ENCODE measurements at places on chromosomes 5 and 9. TPM values are rescaled to one million over a fixed set of nuclear protein-coding genes. Genes with fewer than 3 reads are reported as not detected.

Gene TMEM171
- not detected for total RNA-seq

Gene IL9
- total RNA-seq: not detected

Gene PTPRD
- not detected for total RNA-seq

Gene ADAMTS12
- total RNA-seq: not detected

Gene NIM1K
- total RNA-seq: not detected

Gene GRIN1
- 0.39 TPM for total RNA-seq

Gene SUSD3
- total RNA-seq: 4.5 TPM

Gene TSSK1B
- not detected for total RNA-seq

Gene TEX48
- total RNA-seq: not detected

Gene PLPP7
- not detected for total RNA-seq

Gene DCAF10
- total RNA-seq: 5.2 TPM

Gene DAB2IP
- total RNA-seq: 58.1 TPM

Gene IFNA6
- total RNA-seq: not detected

Gene FCN2
- not detected for total RNA-seq

Gene TXNDC8
- not detected for total RNA-seq

Gene CAMK2A
- total RNA-seq: not detected

Gene F2RL2
- total RNA-seq: 0.34 TPM

Gene PCDHB14
- 0.31 TPM for total RNA-seq

Gene FBLL1
- not detected for total RNA-seq

Gene CCDC69
- 0.33 TPM for total RNA-seq

Gene CATSPER3
- total RNA-seq: not detected

Gene CARTPT
- not detected for total RNA-seq

Gene PRDM9
- total RNA-seq: not detected

Gene TPPP
- 20.7 TPM for total RNA-seq

Gene JADE2
- 50.1 TPM for total RNA-seq

Gene CRB2
- total RNA-seq: 0.78 TPM

Gene AQP3
- 116 TPM for total RNA-seq

Gene ALDH1A1
- 329 TPM for total RNA-seq

Gene BAAT
- 0.57 TPM for total RNA-seq

Gene INSL4
- 0.20 TPM for total RNA-seq

Gene ZBTB26
- total RNA-seq: 2.6 TPM

Gene ZFP2
- total RNA-seq: not detected

Gene PCDH12
- total RNA-seq: not detected

Gene PITX1
- 49.8 TPM for total RNA-seq

Gene GNA14
- 3.4 TPM for total RNA-seq

Gene NR2F1-AS1
- 2.8 TPM for total RNA-seq

Gene NFIB
- total RNA-seq: 29.5 TPM

Gene CDC20B
- total RNA-seq: not detected

Gene HTR1A
- total RNA-seq: not detected

Gene DMRT3
- not detected for total RNA-seq

Gene IL4
- not detected for total RNA-seq

Gene TAS2R1
- total RNA-seq: not detected

Gene C8G
- 0.71 TPM for total RNA-seq

Gene SLC25A48
- not detected for total RNA-seq

Gene PCDHGB1
- 0.23 TPM for total RNA-seq

Gene C5orf58
- not detected for total RNA-seq

Gene ANKDD1B
- 0.44 TPM for total RNA-seq

Gene QRFP
- not detected for total RNA-seq

Gene CMBL
- 12.9 TPM for total RNA-seq

Gene NUP214
- 12.6 TPM for total RNA-seq
